ENCODE measurements at places on chromosomes 3 and 15.

GRCh38 chr3:3179407-3180094 is at the start of gene CRBN:
CRBN (minus strand) TSS chr3:3179691; CDS start chr3:3179687, 4 bp downstream.
- peak; percentile 85 for DNase-seq

DNA sequence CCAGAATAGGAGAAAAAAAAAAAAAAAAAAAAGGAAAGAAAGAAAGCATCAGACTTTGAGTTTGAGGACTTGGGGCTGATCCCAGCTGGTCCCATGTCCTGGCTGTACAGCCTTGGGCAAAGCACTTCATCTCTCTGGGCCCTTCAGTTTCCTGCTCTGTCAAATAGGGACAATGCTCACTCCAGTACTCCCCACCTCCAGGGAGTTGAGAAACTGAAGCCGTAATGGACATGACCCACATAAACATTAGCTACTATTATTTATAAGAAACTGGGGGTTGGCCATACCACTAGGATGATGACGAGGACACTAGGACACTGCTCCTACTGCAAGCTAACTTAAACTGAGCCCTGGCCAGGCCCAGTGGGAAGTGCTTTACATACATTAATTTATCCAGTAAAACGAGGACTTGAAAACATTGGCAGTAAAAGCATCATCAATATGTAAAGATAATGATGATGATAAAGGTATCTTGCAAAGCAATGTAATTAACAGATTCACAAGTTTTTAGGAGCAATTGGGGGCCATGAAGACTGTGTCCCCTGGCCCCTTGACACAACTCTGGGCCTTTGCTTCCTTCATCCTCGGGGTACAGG is 22.9 kb upstream of the SMAD6 start:
- no peak for DNase-seq

DNA sequence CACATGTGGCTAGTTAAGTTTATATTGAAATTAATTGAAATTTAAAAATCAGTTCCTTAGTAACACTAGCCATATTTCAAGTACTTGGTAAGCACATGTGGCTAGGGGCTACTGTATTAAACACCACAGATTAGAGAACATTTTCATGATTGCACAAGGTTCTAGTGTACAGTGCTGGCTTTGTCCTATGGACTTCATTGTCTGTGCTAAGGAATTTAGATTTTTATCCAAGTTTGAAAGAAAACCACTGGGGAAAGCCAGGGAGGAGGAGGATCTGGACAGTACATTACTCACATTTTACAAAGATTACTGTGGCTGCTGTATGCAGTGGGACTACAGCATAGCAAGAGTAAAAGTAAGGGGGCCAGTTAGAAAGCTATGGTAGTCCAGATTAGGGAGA is 13.9 kb downstream of the STAC start:
- DNase-seq, result no peak

GRCh38 chr15:58522865-58523264 is 91.1 kb downstream of the LIPC start:
- no peak for DNase-seq

DNA sequence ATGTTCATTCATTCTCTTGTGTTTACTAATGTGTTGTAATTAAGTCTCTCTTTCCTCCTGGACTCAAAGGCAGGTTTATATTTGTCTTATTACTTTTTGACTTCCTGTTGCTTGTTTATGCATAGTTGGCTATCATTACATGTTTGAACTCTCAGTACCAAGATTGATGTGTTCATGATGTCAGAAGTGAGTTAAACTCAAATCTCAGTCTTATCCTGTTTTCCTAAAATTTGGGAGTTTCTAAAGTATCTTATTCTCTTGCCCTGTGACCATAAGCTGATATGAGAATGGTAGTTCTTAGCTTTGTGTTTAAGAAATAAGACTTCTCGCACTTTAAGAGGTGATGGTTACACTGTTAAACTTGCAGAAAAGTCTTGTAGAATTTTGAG is 5.2 kb downstream of the GLCE start:
- DNase-seq, result no peak

GRCh38 chr15:60021589-60022378 is 17.7 kb downstream of the FOXB1 start:
- DNase-seq, result no peak

DNA sequence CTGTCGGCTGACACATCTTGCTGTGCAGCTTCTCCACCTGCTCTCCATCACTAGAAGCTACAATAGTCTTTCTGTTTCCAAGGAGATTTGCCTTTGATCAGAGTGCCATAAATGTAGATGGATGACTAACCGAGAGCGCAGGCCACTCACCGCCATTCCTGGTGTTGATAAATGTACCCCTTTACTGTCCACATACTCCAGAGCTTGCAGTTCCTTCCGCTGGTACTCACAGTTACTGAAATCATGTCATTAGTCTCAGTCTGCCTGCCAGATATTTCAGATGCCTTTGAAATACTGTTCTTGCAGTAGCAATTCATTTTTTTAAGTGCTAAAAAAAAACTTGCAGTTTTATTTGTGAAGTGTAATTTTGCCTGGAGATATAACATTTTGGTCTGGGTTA is 72.3 kb downstream of the BLM start:
- DNase-seq, result no peak

- DNase-seq, result no peak
Observed at GRCh38 chr3:141280086-141280485, 48.5 kb downstream of the PXYLP1 start.

GRCh38 chr15:67080900-67081431 is 15.6 kb downstream of the SMAD3 start:
- DNase-seq, result no peak

DNA sequence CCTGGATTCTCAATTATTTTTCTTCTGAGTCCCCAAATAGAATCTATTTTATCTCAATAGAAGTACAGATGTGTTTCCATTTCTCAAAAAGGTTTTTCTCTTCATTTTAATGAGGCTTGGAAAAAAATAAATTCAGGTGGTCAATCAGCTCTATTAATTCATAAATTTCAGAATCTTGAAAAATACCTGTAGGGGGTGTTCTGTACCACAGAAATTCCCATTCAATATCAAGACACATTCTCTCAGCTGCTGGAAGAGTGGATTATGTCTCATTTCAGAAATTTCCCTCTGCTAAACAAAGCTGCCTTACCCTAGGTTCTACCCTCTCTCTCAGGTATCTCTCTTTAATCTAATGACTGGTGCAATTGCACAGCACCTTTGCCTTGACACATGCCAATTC is 1121.2 kb downstream of the SI start:
- no peak for DNase-seq

DNA sequence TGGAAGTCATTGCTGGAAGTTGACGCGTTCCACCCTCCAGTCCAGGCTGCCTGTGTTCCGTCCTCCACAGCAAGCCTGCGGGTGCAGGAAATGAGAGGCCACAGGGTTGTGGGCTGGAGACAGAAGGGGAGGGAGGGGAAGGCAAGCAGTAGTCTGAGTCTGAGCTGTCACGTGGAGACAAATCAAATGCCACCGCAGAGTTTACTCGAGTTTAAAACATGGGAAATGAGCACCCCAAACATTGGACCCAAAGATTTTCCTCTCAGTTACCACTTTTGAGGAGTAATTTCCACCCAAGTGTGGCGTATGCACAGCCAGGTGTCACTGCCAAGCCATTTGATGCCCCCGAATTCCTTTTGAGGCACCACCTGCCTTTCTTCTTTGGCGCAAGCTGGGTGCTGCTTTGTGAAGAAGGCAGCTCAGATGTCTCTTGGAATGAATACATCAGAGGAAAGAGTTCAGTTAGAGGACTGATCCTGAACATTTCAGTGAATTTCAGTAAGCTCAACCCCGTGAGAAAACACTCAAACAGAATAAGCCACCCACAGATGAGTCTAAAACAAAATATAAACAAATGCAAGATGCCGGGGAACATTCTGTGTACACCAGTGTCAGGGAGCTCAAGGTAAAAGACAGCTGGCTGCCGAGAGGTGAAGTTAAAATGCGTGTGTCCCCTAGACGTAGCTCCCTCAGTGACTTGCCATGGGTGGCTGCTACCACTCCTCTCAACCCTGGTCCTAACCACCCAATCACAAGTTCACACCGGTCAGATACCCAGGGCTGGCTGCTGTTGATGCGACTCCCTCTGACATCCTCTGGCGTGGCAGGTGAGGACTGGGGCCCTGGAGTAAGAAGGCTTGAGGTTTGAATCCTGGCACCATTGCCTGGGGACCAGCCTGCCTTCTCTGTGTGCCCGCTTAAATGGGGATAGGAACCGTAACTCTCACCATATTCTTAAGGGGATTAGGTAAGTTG is 203.8 kb downstream of the UACA start:
- peak; percentile 22 for DNase-seq

- DNase-seq, result no peak
Observed at GRCh38 chr3:117868766-117869165, 1159.2 kb downstream of the TUSC7 start.

DNA sequence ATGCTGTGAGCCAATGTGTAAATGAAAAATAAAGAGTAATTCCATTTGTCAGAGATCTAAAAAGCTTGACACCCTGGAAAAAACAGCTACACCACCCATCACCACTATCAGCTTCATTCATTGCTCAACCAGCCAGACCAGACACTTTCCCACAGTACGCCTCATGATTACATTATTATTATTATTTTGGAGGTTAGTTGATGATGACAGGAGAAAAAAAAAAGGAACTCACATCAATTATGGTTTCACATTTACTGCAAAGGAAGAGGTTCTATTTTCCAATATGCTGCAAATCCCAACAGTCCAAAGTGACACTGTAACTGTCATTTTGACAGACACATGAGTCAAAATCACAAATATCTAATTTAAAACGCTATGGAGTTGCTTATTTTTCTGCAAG is 134.7 kb upstream of the TSC22D2 start:
- no peak for DNase-seq

GRCh38 chr15:74432271-74432967 is 1.3 kb downstream of the SEMA7A start:
- no peak for DNase-seq

DNA sequence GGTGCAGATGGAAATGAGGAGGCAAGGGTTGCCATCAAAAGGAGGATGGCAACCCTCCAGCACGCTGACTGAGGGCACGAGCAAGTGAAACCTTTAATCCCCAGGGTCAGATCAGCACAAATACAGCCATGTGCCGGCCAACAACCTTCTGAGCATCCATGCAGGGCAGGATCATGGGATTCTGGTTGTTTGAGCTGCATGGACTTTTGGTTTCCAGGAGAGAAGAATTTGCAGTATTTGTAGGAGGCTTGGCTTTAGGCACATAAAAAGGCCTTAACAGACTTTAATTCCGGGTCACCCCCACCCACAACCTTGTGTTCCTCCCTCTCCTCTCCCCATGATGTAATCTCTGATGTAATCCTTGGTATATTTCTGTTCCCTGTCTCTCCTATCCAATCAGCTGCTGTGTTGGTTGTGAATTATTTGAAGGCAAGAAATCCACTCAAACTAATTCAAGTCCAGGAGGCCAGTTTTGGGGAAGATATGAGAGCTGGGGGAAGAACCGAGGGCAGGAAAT is 254.3 kb downstream of the SHQ1 start:
- no peak for DNase-seq

GRCh38 chr3:138686771-138687221 is 78.2 kb downstream of the FAIM start:
- no peak for DNase-seq

GRCh38 chr3:184532940-184533732 is 28.4 kb upstream of the EPHB3 start:
- DNase-seq, result no peak

GRCh38 chr3:197791113-197791891 is at the start of gene LRCH3:
LRCH3 (plus strand) TSS chr3:197791254; CDS start chr3:197791279, 25 bp downstream.
- peak; percentile 63 for DNase-seq

- DNase-seq, result no peak
Observed at GRCh38 chr15:77774350-77774749, 141.6 kb upstream of the LINGO1 start.

GRCh38 chr3:78645628-78646310 is 1122.0 kb downstream of the ROBO1 start:
- no peak for DNase-seq

DNA sequence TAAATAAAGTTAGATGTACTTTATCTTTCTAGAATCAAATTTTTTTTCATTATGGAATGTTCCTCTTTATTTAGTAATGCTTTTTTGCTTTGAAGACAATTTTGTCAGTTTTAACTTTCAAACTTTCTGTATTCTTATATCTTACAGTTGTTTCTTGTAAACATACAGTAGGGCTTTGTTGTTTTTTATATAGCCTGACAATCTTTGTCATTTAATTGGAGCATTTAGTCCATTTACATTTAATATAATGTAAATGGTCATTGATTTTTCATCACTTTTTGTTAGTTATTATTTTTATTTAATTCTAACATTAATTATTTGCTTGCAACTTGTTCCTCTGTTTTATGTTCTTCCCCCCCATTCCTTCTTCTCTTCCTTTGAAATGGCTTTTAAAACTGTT is 55.4 kb upstream of the RNU6-1 start:
- DNase-seq, result no peak

DNA sequence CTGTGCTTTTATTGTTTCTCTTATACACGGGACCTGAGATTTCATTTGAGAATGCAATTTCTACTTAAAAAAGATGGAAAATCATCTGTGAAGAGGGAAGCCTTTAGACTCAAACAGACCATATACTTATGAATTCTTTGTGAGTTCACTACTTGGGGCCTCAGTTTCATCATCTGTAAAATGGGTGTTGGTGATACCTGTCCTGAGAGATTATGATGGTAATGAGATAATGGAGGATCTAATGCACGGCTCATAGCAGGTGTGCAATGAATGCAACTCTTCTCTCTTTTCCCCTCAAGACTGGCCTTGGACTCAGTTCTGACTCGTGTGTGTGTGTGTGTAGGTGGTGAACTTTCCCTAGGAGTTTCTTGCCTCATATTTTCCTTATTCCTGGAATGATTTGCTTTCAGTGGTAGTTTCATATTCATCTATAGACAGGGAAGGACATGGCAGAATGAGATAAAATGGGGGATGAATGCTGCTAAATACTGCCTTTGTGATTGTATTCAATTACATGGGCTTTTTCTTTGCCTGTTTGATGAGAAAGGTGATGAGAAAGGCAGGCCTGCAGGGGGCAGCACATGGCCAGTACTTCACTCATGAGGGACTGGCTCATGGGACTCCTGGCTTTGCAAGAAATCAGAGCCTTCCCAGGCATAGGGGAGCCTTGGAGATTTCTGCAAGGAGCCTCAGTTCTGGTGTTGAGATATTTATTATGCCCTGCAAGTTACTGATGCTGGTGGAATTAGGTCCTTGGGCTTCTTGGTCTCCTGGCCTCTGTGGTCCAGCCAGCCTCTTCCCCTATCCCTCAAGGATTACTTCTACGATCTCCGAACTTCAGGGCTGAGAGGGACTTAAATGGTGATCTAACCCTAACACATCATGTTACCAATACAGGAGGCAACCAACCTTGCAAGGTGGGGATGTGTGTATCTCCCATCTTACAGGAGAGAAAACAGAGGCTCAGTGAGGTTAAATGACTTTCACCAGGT is 70.7 kb downstream of the RPLP1 start:
- peak; percentile 22 for DNase-seq

DNA sequence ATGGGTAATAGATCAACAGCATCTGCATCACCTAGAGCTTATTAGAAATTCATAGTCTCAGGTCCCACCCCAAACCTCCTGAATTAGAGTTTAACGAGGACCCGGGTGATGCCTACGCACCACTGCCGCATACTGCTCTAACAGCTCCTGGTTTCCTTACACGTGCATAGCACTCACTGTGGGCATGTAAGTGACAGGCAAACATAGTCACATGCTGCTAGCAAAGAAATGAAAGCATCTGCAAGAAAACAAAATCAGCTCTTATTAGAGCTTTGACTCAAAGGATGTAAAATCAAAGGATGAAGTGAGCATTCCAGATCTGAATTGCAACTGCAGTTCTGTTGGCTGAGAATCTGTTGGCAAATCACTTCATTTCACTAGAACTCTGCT is 19.1 kb upstream of the RIOX2 start:
- DNase-seq, result no peak

GRCh38 chr15:50624616-50625168 is 61.9 kb downstream of the TRPM7 start:
- DNase-seq, result no peak
